ENCODE measurements at places on chromosomes 2 and 18.

GRCh38 chr2:108345951-108346350 is 31.8 kb upstream of the SULT1C4 start:
- no peak for DNase-seq

GRCh38 chr18:56221195-56222065 is 417.0 kb downstream of the TXNL1 start:
- DNase-seq, result peak; percentile 3

DNA sequence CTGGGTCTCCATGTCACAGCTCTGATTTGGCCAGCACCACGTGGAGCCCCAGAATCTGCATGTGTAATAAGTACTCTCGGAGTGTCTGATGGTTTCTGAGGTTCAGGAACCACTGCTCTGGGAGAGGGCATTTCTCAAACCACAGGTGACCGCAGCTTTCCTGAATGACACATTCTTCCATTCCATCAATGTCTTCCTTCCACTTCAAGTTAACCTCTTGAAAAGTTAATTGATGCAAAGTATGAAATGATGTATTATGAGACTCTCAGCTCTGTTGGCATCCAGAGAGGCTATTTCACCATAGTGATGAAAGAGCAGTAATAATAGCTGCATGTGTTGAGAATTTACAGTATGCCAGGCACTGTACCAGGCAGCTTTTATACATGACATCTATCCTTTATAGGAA is 61.3 kb upstream of the CRIM1 start:
- DNase-seq, result no peak

- peak; percentile 87 for DNase-seq
These were observed 15.1 kb downstream of the SH2D6 start for GRCh38 chr2:85433511-85434089.

- DNase-seq, result no peak
These were observed 213.9 kb upstream of the MAP2 start for GRCh38 chr2:209209943-209210342.

GRCh38 chr2:68770271-68771111 is 35.9 kb downstream of the ARHGAP25 start:
- DNase-seq, result no peak
